ENCODE measurements at places on chromosomes 13 and 19. TPM values are rescaled to one million over a fixed set of nuclear protein-coding genes. Genes with fewer than 3 reads are reported as not detected.

DNA sequence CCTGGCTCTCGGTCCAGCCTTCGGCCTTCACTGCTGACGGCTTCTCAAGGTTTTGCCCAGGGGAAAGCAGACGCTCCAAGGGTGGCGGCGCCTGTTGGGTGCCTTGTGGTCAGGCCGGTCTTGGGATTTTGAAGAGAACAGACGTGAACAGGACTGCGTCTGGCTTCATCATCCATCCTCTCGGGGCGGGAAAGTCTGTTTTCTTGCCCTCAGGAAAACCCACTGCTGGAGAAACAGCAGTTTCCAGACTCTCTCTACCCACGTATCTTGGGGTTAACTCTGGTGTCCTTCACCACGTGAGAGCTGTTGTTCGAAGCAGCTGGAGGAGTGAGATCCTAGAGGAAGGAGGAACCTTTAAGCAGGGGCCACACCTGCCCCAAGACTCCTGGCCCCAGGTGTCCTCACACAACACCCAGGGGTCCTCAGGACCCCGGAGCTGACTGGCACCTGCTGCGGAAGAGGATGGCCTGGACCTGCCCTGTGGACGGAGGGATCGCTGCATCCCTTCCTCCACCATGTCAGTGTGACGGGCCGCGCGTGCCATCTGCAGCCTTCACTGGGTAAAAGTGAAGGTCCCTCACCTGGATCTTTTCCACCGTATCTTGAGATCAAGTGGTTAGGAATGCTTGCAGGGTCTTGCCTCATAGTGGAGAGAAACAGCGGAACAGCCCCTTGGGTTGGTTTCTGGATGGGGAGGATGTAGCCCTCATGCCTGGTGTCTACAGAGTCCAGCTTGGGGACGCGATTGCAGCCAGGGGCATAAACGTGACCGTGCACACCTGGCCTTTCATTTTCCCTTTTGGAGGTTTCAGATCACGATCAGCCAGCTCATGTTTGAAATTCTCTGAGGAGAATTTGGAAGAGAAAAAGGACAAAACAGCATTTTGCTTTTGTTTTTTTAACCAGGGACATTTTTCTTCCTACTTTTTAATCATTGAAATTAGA lies 69.5 kb upstream of the MCF2L start:
- DNase-seq: no peak

- DNase-seq: no peak
These were observed 224.4 kb upstream of the HTR2A start for GRCh38 chr13:47121092-47121763.

DNA sequence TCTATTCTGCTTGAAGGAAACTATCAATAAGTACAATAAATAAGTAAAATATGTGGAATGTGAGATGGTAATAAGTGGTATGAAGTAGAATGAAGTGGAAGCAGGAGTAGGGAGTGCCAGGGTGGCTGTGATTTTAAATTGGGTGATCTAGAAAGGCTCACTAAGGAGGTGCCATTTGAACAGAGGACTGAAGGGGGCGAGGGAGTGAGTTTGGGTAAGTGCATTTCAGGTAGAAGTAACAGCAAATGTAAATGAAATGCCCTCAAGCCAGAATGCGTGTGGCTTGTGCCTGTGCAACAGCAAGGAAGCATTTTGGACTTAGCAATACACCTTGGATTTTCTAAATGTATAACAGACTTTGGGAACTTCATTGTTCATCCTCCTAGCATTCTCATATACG lies 77.1 kb downstream of the CCNA1 start:
- DNase-seq: no peak

Gene ZNF729
- not detected for polyA plus RNA-seq

GRCh38 chr19:524062-524674 lies 7.4 kb upstream of the CDC34 start:
- no peak for DNase-seq

Gene ZSCAN18
- polyA plus RNA-seq: 73.4 TPM

DNA sequence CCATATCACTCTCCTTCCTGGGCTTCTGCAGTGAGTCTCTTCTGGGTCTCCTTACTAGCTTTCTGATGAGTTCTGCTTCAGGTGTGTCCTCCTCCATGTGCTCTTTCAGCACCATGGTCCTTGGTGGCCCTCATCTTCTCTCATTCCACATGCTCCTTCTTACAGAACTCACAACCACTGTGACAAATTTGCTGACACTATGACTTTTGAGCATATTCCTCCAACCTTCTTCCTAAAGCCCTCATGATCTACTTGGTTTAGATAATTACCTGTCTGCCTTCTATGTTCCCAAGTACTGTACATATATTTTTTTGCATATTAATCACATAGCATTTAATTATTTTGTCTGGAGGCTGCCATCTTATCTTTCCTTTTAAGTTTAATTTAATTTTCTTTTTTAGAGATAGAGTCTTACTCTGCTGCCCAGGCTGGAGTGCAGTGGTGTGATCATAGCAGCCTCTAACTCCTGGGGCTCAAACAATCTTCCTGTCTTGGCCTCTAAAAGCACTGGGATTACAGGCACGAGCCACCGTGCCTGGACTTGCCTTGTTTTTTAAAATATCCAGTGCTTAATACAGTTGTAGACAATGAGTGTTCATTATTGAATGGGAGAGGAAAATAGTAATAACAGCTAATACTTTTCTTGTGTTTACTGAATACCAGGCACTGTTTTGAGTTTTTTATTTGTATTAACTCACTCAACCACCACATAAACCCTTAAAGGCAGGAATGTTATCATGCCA lies 23.5 kb upstream of the FAM216B start:
- no peak for DNase-seq

DNA sequence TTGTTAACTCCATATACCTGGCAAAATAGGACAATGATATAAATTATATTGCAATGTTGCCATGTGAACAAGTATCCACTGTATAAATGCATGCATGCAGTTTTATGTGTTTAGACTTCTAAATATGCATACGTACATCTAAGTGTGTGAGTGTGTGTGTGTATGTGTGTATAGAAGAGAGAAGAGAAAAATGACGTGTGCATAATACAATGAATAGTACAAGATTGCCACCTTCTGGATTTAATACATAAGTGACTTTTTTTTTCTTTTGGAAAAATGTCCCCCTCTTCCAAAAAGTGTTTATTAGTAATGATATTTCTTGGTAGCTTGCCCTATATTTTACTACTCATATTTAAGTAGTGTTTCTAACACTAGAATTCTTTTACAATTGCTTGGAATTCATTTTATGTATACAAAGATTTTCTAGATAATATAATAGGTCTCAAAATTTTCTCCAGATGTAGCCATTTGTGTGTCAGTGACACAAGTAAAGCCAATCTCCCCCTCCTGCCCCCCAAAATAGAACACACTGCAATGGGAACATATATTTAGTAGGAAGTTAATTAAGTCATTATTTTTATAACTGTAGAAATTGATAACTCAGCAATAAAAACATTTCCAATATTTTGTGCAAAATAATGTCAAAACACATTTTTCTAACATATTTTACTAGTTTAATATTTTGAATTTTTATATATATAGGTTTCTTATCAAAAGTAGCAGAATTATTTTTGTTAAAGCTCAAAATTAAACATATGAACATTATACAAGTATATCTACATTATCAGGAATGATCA lies 783.3 kb upstream of the ATXN8OS start:
- no peak for DNase-seq

Data from thymus (tissue), 14 donors.